ENCODE measurements at places on chromosomes 12 and 14.

- DNase-seq = no peak
Observed at GRCh38 chr14:74085047-74085637, 386 bp downstream of the LIN52 start.

- no peak for DNase-seq
Observed at GRCh38 chr12:28574746-28575592, 384.7 kb downstream of the CCDC91 start.

DNA sequence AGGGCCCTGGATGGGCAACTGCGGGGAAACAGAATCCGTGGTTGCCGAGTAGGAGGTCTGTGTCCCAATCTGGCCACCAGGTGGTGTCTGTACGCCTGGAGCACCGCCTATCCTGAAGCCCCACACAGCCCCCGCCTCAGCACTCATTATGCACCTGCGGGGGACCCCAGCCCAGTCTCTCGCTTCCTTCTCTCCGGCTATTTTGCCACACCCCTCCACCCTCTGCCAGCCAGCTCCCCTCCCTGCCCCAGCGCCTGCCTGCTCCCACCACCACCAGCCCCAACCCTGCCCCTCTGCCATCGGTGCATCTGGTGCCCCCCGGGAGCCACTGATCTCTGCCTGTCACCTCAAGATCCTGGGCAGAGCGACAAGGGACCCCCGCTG is 2.2 kb upstream of the NXPH4 start:
- peak; percentile 67 for DNase-seq

DNA sequence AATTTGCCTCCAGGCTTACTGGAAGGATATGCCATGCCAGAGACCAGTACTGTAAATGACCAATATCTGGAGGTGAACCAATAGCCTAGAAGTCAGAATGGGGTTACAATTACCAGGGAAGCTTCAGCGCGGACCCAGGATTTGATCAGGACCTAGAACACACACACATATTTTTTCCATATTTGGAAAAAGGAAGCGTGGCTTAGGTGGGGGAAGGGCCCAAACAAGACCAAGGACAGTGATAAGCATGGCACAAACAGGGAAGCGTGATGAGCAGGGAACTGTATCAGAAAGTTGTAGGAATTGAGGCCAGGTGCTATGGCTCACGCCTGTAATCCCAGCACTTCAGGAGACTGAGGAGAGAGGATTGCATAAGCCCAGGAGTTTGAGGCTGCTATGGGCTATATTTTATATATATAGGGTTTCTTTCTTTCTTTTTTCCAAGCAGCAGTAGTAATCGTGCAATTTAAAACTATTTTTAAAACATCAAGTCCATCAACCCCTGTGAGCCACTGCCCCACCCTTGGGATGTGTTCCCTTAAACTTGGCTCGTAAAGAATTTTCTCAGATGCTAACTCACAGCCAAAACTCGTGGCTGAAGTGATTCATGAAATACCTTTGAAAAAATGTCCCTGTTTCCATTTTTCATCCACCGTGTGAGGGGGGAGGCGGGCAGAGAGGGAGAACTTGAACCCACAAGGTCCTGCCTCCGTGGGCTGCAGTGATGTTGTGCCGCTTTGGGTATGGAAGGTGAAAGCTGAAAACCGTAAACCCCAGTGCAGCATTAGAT is 16.7 kb downstream of the HRK start:
- DNase-seq = no peak

DNA sequence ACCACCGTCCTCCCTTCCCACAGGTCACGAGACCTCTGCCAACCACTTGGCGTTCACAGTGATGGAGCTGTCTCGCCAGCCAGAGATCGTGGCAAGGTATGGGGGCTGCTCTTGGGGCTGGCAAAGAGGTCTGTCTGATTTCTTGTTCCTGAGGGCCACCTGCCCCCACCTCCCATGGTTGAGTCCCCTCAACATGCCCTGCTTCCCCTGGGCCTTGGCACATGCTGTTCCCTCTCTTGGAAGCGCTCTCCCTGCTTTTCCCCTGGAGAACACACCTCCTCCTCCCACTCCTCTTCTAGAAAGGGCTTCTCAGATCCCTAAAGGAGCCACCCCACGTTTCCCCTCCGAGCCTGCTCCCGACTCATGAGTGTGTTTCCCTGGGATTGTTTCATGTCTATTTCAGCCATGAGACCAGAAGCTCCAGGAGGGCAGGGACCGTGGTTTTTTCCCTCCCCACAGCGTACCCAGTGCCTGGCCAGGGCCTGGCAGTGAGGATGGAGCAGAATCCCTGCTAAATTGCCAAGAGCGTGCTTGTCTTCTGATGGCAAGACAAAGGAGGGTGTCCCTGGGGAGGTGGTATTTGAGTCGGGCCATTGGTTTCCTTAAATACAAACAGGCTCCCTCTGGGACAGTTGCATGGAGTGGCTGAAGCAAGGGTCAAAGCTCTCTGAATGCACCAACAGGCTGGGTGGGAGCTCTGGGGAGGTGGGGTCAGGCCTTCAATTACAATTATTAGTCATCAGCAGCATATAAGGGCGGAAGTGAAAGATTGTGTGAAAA is 34.1 kb downstream of the CYP46A1 start:
- no peak for DNase-seq

- DNase-seq = peak; percentile 9
Observed at GRCh38 chr14:99479906-99480869, at the start of gene SETD3. Gene SETD3 (minus strand): TSS chr14:99480859. CDS start chr14:99465805, 15,054 bp downstream.

- no peak for DNase-seq
Observed at GRCh38 chr12:15446807-15447206, 124.5 kb downstream of the PTPRO start.

DNA sequence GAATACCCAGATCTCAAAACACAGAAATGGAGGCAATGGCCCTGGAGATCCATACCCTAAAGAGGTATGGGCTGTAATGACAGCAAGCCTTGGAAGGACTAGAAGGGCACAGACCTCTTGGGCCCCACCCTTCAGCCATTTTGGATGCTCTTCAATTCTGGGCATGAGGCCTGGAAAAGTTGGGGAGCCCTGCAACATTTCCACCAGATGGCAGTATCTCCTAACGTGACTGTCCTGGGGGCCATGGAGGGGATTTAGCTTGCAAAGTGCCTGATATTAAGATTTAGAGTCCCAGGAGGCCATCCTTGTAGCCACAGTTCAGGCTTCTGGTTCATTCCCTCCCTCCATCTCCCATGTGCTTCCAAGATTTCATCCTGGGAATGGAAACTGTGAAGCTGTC is 30.2 kb downstream of the KCNA5 start:
- no peak for DNase-seq

DNA sequence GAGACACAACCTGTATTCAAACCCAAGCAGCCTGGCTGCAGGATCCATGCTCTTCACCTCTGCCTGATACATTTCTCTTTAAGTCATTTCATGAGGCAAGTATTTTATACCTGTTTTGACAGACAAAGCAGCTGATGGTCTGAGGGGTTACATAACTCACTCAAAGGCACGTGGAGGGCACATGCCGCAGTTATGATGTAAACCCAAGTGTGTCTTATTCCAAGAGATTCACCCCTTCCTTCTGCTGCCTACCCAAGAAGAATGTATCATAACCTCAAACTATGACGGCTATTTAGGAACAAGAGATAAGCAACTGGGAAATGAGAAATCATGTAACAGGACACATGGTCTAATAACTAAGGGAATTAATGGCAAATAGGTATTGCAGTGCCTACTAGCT is 329.8 kb upstream of the TMPO start:
- DNase-seq = no peak

- no peak for DNase-seq
Observed at GRCh38 chr12:85466890-85467289, 186.9 kb downstream of the ALX1 start.

GRCh38 chr12:132466241-132467201 is 23.4 kb upstream of the FBRSL1 start:
- DNase-seq = no peak

GRCh38 chr12:114852976-114853529 is 169.1 kb upstream of the TBX3 start:
- DNase-seq = no peak

DNA sequence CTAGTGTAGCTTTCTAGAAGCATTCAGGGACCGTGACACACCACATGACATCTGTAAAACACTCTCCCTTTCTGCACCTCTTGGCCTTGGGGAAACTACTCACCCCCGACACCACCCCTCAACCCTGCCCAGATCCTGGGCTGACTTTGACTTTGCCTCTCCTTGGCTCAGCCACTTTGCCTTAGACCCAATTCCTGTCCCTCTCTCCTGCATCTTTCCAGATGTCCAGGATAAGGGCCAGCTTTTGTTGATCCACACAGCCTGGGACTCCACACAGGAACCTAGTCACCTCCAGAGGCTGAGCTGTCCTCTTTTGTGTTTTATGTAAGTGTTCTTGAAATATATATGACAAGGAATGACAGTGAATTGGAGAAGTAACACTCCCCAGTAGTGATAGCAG is 153.7 kb upstream of the PLXNC1 start:
- DNase-seq = no peak

DNA sequence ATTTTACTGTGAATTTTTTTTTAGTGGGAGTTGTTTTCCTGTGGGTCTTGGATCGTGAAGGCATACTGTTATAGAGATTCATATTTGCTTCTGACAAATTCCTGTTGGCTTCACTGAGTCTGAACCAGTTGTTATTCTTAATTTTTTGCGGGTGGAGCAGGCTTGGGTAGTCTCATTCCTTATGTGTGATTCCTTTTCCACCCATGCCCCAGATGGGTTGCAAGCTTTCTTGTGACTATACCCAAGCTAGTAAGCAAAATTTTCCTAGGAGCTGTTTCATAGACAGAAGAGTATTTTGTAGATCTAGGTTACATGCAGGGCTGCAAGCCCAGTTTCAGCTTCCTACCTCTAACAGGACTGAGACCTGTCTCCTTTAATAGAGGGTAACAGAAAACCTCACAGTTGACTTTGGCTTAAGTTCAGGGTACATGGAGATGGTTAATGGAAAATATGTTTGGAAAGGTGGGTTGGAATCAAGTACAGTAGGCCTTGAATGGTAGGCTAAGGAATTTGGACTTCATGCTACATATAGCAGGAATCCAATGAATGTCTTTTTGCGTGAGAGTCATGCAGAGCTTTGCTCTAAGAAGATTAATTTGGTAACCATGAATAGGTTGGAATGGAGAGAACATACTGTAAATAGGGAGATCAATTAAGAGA is 29.0 kb downstream of the TRMT5 start:
- no peak for DNase-seq

DNA sequence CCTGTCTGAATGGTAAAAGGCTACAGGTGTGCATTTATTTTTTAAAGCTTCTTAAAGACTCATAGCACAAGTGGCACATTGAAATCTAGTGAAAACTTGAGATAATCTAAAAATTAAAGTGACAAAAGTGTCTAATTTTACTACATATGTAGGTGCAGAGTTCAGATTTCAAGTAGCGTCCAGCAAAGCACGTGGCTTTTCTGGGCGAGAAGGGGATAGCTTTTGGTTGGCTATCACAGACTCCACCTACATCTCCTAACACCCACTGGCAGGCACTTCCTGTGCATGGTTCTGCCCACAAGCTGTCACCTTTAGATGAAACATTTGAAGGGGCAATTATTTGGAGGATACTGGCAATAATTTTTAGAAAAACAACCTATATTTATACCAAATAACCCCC is 1.9 kb upstream of the PITPNM2 start:
- no peak for DNase-seq

DNA sequence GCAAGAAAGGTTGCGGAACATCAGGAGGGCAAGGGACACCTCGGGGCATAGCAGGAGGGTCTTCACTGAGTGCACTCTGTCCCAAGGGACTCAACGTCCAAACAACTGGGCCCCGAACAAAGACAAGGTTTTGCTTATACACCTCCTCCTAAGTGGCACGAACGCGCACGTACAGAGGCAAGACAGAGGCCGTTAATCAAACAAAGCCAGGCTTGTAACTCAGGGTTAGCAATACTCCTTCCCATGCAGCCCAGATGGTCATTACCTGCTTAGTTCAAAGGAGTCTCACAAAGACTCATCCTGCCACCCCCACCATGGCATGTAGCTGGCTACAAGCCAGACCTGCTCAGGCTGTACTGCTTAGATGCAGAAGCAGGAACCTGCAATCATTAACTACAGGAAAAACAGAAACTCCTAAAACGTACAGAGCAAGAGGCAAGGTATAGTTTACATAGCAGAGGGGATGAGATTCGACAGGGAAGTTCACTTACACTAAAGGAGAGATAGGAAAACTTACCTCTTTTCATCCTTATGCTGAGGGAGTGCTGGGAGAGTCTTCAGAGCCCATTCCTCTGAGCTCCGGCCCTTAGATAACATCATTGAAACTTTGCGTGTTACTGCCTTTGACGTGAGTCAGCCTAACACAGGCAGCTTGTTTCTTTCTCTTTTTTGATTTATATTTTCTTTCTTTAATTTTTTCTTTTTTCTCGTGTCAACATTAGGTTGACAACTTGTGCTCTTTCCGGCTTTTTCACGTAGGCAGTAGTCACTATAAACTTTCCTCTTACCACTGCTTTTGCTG is 1319.1 kb downstream of the TMEM121 start:
- DNase-seq = peak; percentile 35

GRCh38 chr14:72830786-72831594 is 62.9 kb downstream of the DPF3 start:
- no peak for DNase-seq

- DNase-seq = no peak
Observed at GRCh38 chr12:1324910-1325309, 269.5 kb downstream of the FBXL14 start.

DNA sequence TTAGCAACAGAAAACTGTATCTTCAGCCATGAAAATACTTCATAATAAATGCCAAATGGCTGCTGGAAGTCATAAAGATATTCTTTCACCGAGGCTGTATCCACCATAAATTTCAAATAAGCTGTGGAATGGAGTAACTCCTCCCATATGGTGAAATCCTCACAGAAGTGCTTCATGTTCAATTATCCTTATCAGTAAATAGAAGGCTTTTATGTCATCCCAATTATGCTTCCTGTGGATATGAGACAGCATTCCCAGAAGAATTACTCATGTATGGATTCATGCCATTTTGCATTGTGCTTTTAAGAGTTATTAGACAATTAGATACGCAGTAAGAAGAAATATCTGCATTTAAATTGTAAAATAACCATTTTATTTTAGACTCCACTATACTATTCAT is 99.0 kb downstream of the RTN1 start:
- DNase-seq = no peak

- no peak for DNase-seq
Observed at GRCh38 chr12:76037130-76038103, 5.8 kb upstream of the PHLDA1 start.

- DNase-seq = no peak
Observed at GRCh38 chr12:128813883-128814282, 9.9 kb downstream of the SLC15A4 start.

GRCh38 chr12:19402743-19403431 is 36.4 kb upstream of the AEBP2 start:
- no peak for DNase-seq
